T-helper 2 cell (primary cell): ENCODE measurements at places on chromosomes 11 and 22.

- DNase-seq: no peak
These were observed 20.5 kb upstream of the IL17REL start for GRCh38 chr22:50032941-50033601.

DNA sequence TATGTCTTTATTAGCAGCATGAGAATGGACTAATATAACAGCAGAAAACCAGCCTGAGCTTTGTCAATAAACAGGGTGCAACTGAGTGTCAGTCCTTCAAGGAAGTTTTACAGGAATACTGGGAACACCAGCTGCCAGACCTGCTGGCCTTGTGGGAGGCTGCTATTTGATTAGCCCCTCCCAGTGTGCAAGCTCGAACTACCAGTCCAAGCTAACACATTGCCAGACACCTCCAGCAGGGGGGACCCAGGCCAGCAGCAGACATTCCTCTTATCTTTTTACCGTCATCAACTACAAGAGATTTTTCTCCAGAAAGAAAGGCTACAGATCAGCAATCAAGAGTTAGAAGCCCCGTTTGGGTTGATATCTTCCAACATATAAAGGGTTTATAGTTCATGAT lies 942.8 kb upstream of the TENM4 start:
- no peak for DNase-seq

DNA sequence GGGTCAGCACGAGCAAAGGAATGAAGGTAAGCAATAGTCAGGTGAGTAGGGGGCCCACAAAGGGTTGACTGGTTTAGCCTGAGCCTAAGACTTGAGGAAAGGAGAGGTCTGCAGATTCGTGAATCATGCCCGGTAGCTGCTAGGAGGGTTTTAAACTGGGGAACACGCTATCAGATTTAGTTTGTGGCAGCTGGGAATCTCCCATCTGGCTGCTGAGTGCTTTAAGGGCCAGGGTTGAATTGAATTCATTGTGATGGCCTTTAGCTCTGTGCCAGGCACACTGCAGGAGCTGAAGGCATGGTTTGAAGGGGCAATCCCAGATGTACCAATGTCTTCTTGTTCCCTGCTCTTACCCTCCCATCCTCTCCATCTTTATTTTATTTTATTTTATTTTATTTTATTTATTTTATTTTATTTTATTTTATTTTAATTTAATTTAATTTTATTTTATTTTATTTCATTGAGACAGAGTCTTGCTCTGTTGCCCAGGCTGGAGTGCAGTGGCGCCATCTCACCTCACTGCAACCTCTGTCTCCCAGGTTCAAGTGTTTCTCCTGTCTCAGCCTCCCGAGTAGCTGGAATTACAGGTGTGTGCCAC lies 1.9 kb upstream of the NECTIN1 start:
- no peak for DNase-seq

- DNase-seq: no peak
These were observed 206.4 kb downstream of the TBC1D22A start for GRCh38 chr22:46968848-46969247.

GRCh38 chr11:79253280-79253679 lies 187.6 kb downstream of the TENM4 start:
- DNase-seq: no peak

DNA sequence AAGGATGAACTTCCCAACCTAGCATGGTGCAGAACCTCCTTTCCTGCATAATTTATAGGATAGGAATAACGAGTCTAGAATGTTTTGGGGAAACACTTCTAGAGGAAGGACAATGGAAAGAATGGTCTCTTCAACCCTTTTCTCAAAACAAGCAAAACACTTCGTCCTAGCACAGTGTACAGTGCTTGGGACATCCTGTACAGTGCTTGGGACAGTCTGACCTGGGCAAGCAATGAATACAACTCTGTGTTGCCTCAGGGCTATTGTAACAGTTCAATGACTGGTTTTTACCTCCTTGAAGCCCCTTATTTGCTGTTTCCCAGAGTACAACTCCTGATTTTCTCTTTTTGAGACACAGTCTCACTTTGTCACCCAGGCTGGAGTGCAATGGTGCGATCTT lies 1.6 kb upstream of the ADAMTS8 start:
- no peak for DNase-seq

DNA sequence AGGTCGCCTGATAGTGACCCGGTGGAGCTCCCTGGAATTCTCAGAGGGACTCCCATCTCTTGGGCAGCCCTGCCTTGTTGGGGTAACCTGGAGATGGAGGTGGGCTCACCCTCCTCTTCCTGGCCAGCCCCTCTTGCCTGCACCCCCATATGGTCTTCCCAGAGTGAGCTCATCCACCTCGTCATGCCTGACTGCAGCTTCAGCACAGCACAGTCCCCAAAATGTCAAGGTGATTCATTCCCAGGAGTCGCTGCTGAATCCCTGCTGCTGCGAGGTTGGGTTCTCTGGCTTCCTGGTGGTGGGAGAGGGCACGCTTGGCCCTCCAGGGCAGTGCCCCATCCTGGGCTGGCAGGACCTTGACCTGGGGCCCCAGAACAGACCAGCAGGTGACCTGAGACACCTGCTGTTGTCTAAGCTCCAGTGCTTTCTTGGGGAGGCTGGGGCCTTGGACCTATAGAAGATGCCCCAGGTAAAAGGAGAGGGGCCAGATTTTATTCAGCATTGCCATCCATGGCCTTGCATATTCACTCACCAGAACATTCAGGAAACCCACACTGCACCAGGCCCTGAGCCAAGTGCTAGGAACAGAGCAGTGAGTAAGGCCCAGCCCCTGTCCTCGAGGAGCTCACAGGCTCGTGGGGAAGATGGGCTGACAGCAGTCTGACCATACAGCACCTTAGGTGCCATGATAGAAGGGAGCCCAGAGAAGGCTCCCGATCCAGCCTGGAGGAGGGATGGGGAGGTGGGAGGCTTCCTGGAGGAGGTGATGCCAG lies 72.9 kb downstream of the CACNA1I start:
- DNase-seq: no peak
